Smooth muscle cell of the brain vasculature (primary cell): ENCODE measurements at places on chromosomes 4 and X.

GRCh38 chr4:4480685-4481398, 61.0 kb downstream of the STX18 start:
- DNase-seq: no peak

GRCh38 chr4:18052158-18052557, 30.6 kb upstream of the LCORL start:
- DNase-seq: no peak

DNA sequence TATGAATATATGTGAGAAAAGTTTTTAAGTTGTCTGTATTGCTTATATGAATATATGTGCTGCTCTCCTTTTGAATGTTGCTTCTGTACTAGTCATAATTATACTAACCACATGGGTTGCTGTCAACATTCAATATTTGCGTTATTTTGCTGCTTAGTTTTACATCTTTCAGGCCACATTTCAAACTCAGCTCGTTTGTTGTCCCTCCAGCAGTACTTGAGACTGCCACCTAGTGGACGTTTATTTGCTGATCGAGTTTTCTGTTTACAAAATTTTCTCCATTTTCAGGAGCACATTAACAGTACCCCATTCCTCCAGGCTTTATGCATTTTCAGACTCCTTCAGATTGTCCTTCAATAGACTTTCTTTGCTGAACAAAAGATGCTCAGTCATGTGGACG, 75.8 kb downstream of the NUDT11 start:
- peak; percentile 7 for DNase-seq

DNA sequence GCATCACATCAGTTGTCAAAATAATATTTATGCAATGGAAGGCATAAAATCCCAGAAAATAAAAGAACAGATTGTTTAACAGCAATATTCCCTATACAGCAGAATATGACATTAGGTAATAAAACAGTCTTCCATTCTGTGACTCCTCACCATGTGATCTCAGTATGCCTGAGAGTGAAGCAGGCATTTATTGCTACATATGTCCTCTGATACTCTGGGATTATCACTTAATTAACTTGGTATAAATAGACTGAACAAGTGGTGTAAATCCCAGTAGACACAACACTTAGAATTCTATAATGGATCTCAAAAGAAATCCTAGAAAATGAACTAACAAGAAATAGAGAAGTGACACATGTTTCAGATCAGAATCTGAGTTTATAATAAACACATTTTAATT, 841.3 kb downstream of the PDHA2 start:
- DNase-seq: no peak

- no peak for DNase-seq
Measured at GRCh38 chr4:147198411-147199051, 252.9 kb upstream of the TTC29 start.

- no peak for DNase-seq
Measured at GRCh38 chr4:144579411-144580030, 66.4 kb upstream of the HHIP start.

- no peak for DNase-seq
Measured at GRCh38 chr4:12697970-12698369, 786.2 kb downstream of the RAB28 start.
